Fibroblast of upper back skin (primary cell): ENCODE measurements at places on chromosomes 1 and 21.

- DNase-seq = no peak
Observed at GRCh38 chr1:99004254-99004860, 304 bp downstream of the PLPPR5 start.

GRCh38 chr1:97913506-97914139, 7.2 kb downstream of the DPYD start:
- DNase-seq = no peak

DNA sequence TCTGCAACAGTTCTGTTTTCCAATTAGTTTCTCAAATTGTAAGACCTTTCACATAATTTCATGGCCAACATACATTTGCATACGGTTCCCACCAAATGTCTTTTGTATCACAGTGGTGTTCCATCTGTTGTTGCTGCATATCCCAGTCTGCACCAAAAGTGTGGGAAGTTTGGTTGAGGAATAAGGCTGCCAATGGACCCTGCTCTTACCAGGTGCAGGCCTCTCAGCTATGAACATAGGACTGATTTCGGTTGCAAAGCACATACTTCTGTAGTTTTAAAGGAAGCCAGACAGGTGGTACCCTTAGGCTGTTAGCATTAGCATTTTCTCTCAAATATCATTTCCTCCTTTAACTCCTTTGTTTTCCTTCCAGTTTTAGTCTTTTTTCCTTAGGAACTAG, 33.8 kb downstream of the ADGRL4 start:
- DNase-seq = no peak

GRCh38 chr1:186617926-186618325, 62.3 kb downstream of the PTGS2 start:
- peak; percentile 7 for DNase-seq

DNA sequence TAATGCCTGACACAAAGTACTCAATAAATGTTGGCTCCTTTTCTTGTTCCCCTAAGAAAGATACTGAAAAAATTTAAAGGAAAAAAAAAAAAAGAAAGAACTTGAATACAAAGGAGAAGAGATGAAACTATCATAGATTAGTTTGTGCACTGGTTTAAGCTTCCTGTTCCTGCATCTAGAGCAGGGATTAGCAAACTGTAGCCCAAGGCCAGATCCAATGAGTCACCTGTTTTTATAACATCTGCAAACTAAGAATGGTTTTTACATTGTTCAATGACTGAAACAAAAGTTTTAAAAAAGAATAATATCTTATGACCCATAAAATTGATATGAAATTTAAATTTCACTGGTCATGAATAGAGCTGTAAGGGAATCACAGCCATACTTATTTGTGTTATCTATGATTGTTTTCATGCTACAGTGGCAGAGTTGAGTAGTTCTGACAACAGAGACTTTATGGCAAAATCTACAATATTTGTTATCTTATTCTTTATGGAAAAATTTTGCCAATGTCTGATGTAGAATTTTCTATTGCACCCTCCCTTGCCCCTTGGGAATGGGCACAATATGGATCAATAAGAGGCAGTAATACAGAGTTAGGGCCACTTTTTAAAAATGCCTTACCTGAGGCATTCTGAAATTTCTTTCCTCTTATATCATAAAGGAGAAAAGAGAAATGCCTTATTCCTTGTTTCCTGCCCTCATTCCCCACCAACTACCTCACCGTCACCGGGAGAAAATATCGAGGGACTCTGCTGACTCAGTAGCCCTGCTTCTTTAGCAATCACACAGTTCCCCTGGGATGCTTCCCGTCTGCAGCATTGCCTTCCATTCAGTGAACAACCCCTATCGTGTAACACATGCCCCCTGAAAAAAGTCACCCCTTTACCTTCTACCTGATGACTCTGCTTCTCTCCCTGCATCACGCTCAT, 50.6 kb downstream of the WDR64 start:
- peak; percentile 20 for DNase-seq
